ENCODE measurements at places on chromosomes 2 and 18. TPM values are rescaled to one million over a fixed set of nuclear protein-coding genes. Genes with fewer than 3 reads are reported as not detected.

GRCh38 chr2:36677386-36677785, 19.1 kb upstream of the VIT start:
- no peak overlapping the region for H3K4me3 ChIP-seq
- no peak for DNase-seq
- H3K36me3 ChIP-seq = no peaks in the 10 kb centered on the region
- H3K27ac ChIP-seq = no peak overlapping the region

- H3K4me1 ChIP-seq = no peaks in the 10 kb centered on the region
- no peaks in the 10 kb centered on the region for H3K36me3 ChIP-seq
- no peak overlapping the region for H3K27ac ChIP-seq
Observed at GRCh38 chr2:37802211-37802752, 122.8 kb upstream of the RMDN2 start.

DNA sequence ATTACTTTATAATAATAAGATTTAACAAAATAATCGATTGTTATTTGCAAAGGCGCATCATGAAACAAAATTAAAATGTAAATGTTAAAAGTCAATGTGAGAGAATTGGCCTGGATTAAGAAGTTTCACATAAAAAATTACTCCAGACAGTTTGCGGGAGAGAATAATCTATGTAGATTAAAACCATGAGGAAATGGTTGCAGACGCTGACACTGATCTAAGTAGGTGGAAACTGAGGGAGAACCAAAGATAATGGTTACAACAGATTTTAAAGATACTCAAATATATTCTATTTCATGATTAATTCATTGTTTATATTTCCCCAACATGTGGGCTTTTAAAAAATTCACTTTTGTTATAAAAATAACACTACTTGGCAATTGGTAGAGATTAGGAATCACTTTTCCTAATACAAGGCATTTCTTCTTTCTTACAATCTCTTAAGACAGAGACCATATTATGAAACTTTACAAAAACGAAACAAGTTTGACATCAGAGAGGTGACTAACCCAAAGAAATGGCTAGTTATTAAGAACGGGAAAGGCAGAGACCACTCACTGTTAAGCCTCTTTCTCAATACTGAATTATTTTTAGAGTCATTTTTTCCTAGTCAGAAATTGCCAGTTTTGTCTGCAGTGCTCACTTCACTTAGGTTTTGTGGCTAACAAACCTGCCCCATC, 1.6 kb downstream of the KANSL1L start:
- no peaks in the 10 kb centered on the region for H3K27me3 ChIP-seq
- H3K36me3 ChIP-seq = no peaks in the 10 kb centered on the region
- peaks cover 46% of the 10 kb centered on the region for H3K4me1 ChIP-seq

DNA sequence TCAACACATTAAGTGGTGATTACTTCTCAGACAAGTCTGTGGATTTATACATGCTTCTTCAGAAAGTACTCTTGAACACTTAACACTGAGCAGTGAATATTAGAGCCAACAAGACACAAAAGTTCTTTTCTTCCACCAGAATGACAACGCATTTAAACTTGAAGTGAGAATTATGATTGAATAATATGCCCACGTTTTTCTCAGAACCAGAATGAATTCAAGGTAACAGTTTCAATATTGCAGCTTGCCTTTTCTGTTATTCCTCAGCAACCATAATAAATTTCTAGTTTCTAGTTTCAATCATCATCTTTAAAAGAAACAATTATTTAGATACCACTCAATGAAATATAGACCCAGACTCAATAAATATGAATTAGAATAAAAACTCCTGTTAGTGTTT, 547.0 kb downstream of the NUP35 start:
- no peak overlapping the region for H3K4me3 ChIP-seq
- peaks cover 7% of the 10 kb centered on the region for H3K4me1 ChIP-seq
- no peaks in the 10 kb centered on the region for H3K36me3 ChIP-seq
- DNase-seq = no peak

GRCh38 chr2:62939735-62940491, 110.7 kb upstream of the OTX1 start:
- H3K27ac ChIP-seq = no peak overlapping the region
- no peaks in the 10 kb centered on the region for H3K4me1 ChIP-seq
- no peak overlapping the region for H3K4me3 ChIP-seq
- no peaks in the 10 kb centered on the region for H3K27me3 ChIP-seq
- no peak for DNase-seq

DNA sequence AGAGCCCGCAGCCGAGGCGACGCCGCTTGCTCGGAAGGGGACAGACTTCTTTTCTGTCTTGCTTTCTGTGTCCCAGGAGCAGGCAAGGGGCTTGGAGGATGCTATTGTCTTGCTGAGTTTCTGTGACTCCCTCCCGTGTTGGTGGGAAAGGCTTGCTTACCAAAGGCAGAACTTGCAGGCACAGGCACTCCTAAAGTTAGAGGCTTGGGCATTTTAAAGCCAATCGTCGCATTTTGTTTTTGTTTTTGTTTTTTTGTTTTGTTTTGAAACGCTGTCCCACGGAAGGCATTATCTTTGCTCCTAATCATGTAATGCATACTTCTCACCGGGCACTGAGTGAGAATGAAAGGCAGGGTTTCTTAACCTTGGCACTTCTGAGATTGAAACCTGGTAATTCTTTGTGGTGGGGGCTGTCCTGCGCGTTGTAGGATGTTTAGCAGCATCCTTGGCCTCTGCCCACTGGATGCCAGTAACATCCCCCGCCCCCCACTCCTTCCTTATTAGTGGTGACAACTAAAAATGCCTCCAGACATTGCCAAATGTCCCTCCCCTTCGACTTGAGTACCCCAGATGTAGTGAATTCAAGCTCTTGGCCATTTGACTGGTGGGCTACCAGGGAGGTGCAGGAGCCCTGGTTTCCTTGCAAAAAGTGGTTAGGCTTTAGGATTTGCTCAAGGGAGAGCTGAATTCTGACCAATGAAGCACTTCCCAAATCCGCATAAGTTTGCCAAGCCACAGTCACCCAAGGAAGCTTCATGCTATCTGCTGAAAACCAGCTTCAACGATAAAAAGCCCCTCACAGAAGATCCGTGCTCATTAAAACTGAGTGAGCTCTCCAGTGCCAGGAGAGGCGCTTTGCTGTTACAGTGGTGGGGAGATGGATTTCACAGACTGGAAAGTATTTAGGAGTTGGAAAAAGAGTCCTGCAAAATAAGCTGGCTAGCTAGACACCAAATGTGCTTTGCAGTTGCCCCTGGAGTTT, 1.2 kb downstream of the ANTXR1 start:
- peaks cover 6% of the 10 kb centered on the region for H3K27me3 ChIP-seq
- H3K27ac ChIP-seq = no peak overlapping the region
- peak overlapping the region; percentile 80 for H3K4me3 ChIP-seq
- peaks cover 27% of the 10 kb centered on the region for H3K4me1 ChIP-seq
- no peaks in the 10 kb centered on the region for H3K36me3 ChIP-seq

- no peak for DNase-seq
- no peaks in the 10 kb centered on the region for H3K27me3 ChIP-seq
- no peak overlapping the region for H3K27ac ChIP-seq
- H3K4me3 ChIP-seq = no peak overlapping the region
Observed at GRCh38 chr2:119174216-119174992, 15.9 kb upstream of the C1QL2 start.

DNA sequence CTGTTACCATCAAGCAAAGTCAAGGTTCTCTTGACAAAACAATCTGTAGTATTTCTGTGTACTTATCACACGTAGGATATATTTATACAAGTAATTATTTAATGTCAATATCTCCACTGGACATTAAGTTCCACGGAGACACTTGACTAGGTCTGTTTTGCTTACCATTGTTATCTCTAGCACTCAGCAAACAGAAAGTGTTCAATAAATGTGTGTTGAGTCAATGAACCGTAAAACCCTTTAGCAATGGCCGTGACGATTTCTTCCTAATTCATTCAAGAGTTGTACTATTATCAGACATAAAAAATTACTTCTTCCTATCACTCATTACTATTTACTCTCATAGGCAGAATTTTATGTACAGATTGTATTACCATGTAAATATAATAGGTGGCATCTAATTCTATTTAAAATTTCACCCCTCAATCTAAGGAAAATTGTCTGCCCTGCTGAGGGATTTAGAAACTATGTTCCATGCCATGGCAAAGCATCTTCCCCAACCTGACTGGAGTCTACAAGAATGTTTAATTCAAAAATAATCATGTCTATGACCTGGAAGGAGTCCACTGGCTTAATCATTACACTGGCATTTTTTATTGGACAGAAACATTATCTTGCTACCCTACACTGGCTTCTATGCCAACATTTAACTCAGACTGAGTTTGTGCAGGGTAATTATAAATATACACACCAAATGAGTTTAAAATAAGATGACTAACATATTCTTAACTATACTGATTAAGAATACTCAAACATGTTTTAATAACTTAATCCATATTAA, 301.9 kb downstream of the ZEB2 start:
- no peaks in the 10 kb centered on the region for H3K27me3 ChIP-seq
- H3K4me1 ChIP-seq = peaks cover 31% of the 10 kb centered on the region
- H3K27ac ChIP-seq = no peak overlapping the region
- H3K36me3 ChIP-seq = no peaks in the 10 kb centered on the region

DNA sequence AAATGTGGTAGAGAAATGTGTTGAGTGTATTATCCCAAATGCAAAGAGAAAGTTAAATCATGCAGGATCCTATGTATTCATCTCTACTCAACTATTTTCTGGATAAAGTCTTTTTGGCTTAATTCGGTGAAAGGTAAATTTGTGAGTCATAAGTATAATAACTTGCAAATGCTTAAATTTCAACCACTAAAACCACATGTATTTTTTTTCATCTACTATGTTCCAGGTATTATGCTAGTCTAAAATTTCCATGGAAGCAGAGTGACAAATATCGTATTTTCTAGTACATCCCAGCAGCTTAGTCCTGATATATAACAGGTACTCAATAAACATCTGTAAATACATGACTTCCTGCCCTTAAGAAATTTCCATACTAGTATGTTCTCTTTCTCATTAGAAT, 6.2 kb downstream of the ALS2 start:
- DNase-seq = no peak
- peaks cover 23% of the 10 kb centered on the region for H3K4me1 ChIP-seq
- no peaks in the 10 kb centered on the region for H3K27me3 ChIP-seq

GRCh38 chr2:234298918-234299317, 198.0 kb downstream of the ARL4C start:
- no peaks in the 10 kb centered on the region for H3K4me1 ChIP-seq
- H3K27ac ChIP-seq = no peak overlapping the region
- H3K4me3 ChIP-seq = no peak overlapping the region
- H3K27me3 ChIP-seq = no peaks in the 10 kb centered on the region

- H3K27me3 ChIP-seq = no peaks in the 10 kb centered on the region
- H3K36me3 ChIP-seq = no peaks in the 10 kb centered on the region
- no peaks in the 10 kb centered on the region for H3K4me1 ChIP-seq
- no peak overlapping the region for H3K4me3 ChIP-seq
- no peak for DNase-seq
Observed at GRCh38 chr2:109701362-109701761, 87.2 kb downstream of the SOWAHC start.

GRCh38 chr2:105576440-105577241, 168.1 kb upstream of the NCK2 start:
- H3K36me3 ChIP-seq = no peaks in the 10 kb centered on the region
- no peaks in the 10 kb centered on the region for H3K27me3 ChIP-seq
- no peak for DNase-seq
- H3K4me3 ChIP-seq = no peak overlapping the region
- H3K27ac ChIP-seq = no peak overlapping the region

DNA sequence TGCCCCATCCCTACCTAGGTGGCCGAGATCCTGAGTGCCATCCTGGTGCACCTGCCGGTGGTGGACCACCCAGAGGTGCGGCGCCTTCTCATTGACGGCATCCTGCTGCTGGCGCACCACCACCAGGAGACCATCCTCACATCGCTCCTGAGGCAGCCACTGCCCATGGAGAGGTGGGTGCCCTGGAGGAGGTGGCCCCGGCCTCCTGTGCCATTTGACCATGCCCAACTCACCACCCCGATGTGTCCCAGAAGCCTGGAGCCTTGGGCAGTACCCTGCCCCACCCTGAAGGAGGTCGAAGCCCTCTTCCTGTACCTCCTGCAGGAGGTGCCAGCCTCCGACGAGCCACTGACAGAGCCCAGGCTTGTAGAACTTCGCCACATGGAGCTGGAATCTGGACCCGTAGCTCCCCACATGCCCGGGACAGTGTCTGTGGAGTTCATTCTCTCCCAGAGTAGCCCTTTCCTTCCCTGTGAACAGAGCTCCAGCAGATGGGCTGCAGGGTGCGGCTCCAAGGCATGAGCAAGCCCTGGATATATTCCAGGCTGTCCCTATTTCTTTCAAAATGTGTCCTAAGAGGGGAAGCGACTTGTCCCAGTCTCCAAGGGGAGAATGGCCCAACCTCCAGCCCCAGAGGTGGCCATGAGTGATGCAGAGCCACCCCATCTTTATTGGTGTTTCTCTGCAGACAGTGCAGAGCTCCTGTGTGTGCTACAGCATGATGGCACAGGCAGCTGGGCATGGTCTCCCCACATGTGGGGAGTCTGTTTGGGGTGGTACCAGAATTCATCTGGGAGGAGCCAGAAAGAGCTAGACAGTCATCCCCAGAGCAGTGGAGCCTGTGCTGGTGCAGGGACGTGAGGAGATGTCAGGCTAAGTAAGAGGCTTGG, 34.2 kb downstream of the HJURP start:
- H3K4me3 ChIP-seq = no peak overlapping the region
- H3K4me1 ChIP-seq = no peaks in the 10 kb centered on the region
- no peak overlapping the region for H3K27ac ChIP-seq
- H3K36me3 ChIP-seq = no peaks in the 10 kb centered on the region

DNA sequence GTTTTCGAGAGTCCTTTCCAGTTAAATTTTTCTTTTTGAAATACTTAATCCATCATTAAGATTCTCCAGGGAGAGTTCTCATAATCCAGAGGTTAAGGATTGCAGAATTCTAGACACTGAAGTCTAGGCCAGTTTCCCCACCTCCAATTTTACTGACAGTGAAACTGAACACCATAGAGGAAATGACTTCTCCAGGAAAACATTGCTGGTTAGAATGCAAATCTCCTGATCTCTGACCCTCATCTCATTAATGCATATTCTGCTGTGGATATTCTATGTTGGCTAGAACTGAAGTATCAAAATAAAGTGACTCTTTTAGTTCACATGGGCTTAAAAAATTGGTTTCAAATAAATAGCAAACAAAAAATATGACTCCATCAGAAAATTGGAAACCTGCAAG, 105.8 kb upstream of the UGP2 start:
- no peaks in the 10 kb centered on the region for H3K27me3 ChIP-seq
- DNase-seq = no peak
- no peak overlapping the region for H3K27ac ChIP-seq
- no peaks in the 10 kb centered on the region for H3K36me3 ChIP-seq

Gene IL1RL2
- total RNA-seq = not detected

Gene CRIM1
- 93.2 TPM for total RNA-seq

Gene CLHC1
- total RNA-seq = not detected

Gene RGPD3
- total RNA-seq = 0.15 TPM

Gene NIFK
- 42.3 TPM for total RNA-seq

Gene MTCL1
- 2.0 TPM for total RNA-seq

Gene REEP1
- 16.0 TPM for total RNA-seq

Data from gastrocnemius medialis (tissue), 4 donors.